Activated CD4-positive, alpha-beta T cell treated with anti-CD3 and anti-CD28 coated beads for 36 hours (primary cell): ENCODE measurements at places on chromosomes 6 and 20. TPM values are rescaled to one million over a fixed set of nuclear protein-coding genes. Genes with fewer than 3 reads are reported as not detected.
A peak's percentile ranks its signal among the peaks of the same experiment; 100 is the strongest.

The GPR6 gene
- not detected for total RNA-seq

GRCh38 chr6:161682982-161683381 lies 409.1 kb upstream of the AGPAT4 start:
- no peaks in the 10 kb centered on the region for H3K27me3 ChIP-seq
- no peaks in the 10 kb centered on the region for H3K36me3 ChIP-seq
- H3K4me1 ChIP-seq, result no peaks in the 10 kb centered on the region
- DNase-seq, result no peak
- no peak overlapping the region for H3K27ac ChIP-seq

DNA sequence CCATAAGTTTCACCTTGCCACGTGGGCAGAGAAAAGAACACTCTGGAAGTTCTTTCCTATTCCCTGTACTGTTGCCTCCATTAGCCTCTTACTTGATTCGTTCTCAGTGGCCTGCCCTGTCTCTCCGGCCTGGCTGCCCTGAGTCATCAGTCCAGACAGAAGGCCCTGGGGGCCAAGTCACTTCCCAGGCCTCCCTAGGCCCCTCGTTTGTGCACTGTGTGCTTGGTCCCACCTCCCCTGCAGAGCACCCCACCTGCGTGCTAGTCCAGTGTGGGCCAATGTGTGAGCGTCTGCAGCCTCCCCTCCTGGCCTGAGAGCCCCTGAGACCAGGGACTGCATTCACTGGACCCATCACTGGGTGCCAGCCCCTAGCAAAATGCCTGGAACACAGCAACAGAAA lies 191.2 kb upstream of the RREB1 start:
- DNase-seq, result no peak
- peaks cover 31% of the 10 kb centered on the region for H3K4me1 ChIP-seq
- no peak overlapping the region for H3K4me3 ChIP-seq
- H3K27ac ChIP-seq, result no peak overlapping the region
- no peaks in the 10 kb centered on the region for H3K36me3 ChIP-seq

DNA sequence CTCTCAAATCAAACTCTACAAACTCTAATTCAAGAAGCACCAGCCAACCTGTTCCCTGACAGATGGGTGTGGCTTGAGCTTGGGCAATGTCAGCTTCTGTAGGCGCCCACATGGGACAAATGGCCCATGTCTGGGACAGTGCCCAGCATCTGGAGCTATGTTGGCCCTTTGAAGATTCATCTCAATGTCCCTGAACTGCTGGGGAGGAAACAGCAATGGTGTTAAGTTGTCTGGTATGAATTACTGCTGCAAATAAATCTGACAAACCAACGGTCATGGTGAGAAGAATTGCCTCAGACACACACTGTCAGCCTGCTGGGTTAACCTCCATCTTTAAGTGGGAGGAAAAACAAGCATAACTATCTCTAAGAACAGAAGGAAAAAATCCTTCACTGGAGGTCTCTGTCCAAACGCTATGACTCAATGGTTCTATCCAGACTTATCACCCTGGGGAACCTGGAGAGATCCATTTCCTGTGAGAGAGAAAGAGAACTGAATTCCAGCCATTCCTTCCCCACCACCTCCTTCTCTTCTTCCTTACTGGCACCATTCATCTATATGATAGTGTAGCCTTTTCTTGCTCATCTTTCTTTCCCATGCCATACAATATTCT lies 274.9 kb downstream of the CDH26 start:
- DNase-seq, result no peak
- no peaks in the 10 kb centered on the region for H3K4me1 ChIP-seq
- no peaks in the 10 kb centered on the region for H3K27me3 ChIP-seq
- peaks cover 1% of the 10 kb centered on the region for H3K36me3 ChIP-seq
- no peak overlapping the region for H3K27ac ChIP-seq
- H3K4me3 ChIP-seq, result no peak overlapping the region

- no peak overlapping the region for H3K4me3 ChIP-seq
- H3K36me3 ChIP-seq, result no peaks in the 10 kb centered on the region
- no peaks in the 10 kb centered on the region for H3K27me3 ChIP-seq
- peak; percentile 36 for DNase-seq
- H3K27ac ChIP-seq, result no peak overlapping the region
These were observed 76.3 kb downstream of the DTNBP1 start for GRCh38 chr6:15586503-15586902.

GRCh38 chr6:111050261-111051023 lies 36.9 kb upstream of the SLC16A10 start:
- H3K27ac ChIP-seq, result no peak overlapping the region
- no peak overlapping the region for H3K4me3 ChIP-seq
- no peaks in the 10 kb centered on the region for H3K36me3 ChIP-seq
- DNase-seq, result no peak

DNA sequence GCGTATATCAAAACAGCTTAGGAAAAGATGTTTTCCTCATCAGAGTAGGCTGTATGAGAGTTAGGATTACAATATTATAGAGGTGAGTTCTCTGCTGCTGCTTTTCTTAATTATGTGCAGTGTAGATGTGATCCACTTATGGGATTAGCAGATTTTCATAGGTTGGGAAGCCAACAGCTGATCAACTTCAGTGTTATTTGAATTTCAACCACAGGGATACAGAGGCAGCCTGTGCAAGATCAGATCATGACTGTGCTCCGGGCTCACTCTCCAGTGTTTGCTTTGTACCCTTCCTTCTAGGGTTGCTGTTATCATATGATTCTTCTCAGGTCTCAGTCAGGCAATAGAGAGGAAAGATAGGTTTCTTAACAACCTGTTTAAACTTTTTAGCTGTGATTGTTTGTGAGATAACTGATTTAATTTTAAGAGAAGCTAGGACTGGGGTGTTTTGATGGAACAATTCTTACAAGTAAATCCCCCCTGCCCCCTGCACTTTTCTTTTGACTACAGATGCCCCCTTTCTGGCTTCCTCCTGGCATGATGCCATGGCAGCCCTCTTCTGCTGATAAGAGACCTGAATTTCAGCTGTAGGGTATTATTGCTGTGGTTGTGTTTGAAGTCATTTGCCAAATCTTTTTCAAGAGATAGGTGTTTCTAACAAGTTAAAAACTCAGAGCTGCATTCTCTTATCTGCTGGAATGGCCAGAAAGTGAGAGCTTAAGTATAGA lies 8.5 kb downstream of the RNF8 start:
- no peak overlapping the region for H3K4me3 ChIP-seq
- no peaks in the 10 kb centered on the region for H3K4me1 ChIP-seq
- no peak overlapping the region for H3K27ac ChIP-seq
- DNase-seq, result no peak
